ENCODE measurements at places on chromosomes 3 and 15.

DNA sequence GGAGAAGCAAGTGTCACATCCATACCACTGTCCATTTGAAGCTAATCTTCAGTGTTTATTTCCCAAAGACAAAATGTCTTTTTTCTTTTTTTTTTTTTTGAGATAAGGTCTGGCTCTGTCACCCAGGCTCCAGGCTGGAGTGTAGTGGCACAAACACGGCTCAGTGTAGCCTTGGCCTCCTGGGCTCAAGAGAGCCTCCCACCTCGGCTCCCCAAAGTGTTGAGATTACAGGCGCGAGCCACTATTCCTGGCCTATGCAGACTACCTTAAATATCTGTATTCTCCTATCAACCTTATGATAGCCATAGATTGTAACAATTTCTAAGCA lies 27.7 kb upstream of the VPS33B start:
- no peak for DNase-seq

DNA sequence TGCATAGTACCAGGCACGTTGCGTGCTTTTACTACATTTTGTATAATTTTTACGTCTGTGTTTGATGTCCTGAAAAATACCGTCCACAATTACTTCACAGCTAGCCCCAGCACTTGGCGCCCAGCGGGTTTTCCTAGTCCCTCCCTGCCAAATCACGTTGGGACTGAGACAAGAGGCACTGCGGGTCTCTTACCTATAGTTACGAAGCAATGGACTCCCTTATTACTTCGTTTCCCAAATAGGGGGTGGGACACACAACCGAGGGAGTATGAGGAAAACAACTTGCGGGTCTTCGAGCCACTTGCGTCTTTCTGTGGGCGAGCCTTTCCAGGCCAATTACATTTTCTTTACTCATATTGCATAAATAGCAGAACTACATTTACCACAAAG lies 620 bp upstream of the CMSS1 start:
- no peak for DNase-seq

DNA sequence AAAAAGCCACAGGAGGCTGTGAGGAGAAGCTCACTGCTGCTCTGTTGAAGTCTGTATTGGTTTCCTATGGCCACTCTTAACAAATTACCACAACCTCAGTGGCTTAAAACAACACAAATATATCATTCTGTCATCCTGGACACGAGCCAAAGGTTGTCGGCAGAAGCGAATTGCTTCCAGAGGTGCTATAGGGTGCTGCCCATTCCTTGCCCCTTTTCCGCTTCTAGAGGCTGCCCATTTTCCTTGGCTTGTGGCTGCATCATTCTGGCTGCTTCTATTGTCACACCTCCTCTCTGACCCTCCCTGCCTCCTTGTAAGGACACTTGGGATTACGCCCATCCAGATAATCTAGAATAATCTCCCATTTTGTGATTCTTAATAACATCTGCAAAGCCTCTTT lies 6.4 kb upstream of the SACM1L start:
- DNase-seq: no peak

DNA sequence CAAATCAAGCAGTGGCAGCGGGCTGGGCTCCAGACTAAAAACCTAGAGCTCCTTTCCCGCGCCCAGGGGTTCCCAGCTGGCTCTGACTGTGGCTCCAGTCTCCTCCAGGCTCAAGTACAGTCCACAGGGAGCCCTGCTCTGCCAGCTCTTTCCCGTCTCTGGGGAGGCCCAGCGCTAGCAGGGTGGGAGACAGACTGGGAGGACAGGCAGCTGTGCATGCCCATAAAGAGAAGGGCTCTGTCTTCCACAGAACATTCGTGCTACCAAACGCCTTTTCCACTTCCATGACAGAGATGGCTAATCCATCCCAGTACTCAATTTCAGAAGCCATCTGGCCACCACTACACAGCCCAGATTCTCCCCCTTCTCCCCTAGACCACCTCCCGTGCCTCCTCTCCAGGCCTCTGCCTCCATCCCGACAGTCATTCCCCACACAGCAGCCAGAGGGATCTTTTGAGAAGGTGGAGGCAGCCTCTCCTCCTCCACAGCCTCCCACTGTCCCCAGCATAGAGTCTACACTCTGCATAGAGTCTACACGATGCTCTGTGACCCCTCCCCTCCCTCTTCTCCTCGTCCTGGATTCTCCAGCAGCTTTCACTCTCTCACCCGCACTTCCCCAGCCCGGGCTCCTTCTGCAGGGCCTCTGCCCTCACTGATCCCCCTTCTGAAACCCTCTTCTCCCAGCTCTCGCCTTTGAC lies 6.8 kb upstream of the DUSP7 start:
- no peak for DNase-seq

DNA sequence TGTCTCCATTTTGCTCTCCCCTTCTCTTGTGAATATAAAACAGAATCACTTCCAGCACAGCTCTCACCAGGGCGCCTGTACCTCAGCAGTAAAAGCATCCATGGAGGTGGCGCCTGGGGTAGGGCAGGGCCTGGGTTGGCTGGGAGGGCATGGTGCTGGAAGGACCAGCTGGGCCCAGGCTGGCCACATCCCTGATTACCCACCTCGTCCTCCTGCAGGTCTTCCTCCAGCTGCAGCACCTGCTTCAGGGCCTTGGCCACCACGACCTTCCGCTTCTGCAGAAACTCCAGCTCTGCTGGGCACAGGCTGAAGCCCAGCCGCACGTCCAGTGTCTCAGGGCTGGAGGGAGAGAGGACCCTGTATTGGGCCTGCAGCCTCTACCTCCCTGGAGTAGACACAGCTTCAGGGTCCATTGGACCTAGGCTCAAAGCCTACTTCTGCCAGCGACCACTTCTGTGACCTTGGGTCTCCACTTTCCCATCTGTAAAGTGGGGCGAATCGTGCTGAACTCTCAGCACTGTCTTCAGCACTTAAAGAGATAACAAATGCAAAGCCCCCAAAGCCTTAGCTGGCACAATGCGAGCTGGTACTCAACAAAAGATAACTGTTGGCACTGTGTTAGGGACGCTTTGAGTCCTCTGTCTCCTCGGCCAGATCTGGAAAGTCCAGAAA lies 23.8 kb downstream of the PLA2G4E start:
- DNase-seq: no peak

DNA sequence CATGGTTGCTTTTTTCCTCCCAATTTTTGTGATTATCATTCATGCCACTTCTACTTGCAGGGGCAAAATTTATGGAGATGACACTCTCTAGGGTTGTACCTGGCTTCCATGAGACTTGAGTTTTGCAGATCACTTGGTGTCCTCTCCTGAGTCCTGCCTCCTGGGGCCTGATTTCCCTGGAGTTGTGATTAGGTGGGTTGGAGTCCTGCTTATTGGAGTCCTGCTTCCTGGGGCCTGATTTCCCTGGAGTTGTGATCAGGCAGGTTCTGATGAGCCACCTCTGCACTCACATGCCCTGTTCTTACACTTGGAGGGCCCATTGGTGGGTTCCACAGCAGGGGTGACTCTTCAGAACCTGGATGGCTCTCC lies 102.0 kb downstream of the PDCD6IP start:
- no peak for DNase-seq

GRCh38 chr3:96959474-96959873 lies 145.1 kb downstream of the EPHA6 start:
- DNase-seq: no peak

DNA sequence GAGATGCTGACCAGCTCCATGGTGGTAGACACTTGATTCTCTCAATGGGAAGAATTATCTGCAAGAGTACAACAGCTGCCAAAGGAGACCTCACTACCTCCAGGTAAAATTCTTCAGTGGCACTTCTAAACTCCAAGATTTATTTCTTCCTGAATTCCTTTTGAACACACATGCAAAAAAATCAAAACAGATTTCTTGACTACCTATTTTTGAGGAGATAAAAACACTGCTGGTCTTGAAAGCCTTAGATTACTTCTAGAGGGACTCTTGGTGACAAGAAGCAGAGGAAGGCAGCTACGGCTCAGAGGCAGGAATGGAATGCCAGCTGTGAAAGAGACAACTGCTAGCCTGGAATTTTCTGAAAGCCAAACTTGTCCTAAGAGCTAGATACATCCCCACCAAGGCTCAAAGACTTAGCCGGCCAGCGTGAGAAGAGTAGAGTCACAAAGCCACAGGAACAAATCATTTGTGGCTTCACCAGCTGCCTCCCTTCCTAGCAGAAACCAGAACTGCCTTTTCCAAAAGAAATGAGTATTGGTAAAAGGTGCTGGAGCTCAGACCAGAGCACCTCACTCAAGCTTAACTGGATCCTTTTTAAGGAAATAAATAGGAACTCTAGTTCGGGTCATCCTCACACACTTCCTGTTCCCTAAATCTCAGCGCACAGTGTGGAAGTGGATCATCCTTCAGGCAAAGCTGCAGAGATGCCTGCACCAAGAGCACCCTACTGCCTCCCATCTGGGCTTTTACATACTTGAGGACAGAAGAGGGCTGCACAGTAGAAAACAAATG lies 32.6 kb downstream of the CLK3 start:
- DNase-seq: no peak

DNA sequence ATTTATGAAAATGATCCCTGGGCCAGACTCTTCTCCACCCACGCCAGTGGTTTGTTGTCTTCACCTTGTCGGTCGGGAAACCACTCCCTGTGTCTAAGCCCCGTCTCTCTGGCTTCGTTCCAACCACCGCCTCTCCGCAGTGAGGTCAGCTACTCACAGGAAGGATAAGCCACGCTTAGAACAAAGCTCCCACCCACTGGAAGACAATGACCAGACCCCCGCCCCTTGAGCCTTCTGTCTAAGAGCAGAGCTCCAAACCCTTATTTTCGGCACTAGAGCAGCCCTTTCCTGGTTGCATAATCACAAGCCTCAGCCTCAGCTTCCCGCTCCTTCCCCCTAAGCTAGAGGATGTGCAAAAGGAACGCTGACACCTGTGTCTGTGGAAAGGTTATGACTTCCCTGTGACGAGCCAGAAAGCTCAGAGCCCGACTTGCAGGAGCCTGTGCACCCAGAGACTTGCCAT lies 114.9 kb upstream of the MEF2A start:
- DNase-seq: no peak

DNA sequence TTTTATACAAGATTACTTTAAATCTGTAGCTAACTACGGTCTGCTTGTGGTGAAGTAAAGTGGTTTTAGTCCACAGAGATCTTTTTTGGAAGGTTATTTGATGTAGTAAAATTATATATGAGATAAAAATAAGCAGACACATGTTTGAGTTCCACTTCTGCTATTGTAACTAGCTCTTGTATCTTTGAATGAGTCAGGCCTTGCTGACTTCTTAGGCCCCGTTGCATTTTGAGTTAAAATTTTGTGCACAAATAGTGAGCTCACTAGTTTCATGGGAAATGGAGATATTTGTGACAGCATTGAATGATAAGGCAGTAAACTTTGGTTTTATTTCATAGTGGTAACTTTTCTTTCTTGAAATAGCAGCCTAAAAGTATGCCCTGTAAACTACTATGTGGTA lies 42.6 kb downstream of the ARIH1 start:
- no peak for DNase-seq

DNA sequence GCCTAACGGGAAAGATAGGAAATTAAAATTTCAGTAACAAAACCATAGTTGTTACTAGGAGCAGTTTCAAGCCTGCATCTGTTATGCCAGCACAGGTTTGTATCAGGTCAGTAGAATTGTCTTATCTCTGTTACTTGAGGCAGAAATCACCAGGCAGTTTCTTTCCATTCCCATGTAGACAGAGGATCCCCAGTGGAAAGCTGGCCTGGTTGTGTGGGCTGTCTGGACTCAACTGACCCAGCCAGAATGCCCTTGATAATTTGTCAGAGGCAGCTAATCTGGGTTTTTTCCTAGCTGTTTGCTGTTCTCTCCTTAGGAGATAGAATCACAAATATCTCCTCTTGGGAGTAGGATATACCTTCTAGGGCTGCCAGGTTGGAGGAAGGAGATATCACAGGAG lies 1044.7 kb downstream of the IGSF11 start:
- no peak for DNase-seq

DNA sequence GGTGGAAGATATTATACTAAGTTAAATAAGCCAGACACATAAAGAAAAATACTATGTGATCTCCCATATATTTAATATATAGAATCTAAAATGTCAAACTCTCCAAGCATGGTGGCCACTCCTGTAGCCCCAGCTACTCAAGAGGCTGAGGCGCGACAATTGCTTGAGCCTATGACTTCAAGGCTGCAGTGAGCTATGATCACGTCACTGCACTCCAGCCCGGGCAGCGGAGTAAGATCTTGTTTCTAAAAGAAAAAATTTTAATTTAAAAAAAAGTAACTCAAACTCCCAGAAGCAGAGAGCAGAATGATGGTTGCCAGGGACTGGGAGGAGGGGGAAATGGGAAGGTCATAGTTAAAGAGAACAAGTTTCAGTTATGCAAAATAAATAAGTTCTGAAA lies 13.3 kb downstream of the RAB27A start:
- no peak for DNase-seq

DNA sequence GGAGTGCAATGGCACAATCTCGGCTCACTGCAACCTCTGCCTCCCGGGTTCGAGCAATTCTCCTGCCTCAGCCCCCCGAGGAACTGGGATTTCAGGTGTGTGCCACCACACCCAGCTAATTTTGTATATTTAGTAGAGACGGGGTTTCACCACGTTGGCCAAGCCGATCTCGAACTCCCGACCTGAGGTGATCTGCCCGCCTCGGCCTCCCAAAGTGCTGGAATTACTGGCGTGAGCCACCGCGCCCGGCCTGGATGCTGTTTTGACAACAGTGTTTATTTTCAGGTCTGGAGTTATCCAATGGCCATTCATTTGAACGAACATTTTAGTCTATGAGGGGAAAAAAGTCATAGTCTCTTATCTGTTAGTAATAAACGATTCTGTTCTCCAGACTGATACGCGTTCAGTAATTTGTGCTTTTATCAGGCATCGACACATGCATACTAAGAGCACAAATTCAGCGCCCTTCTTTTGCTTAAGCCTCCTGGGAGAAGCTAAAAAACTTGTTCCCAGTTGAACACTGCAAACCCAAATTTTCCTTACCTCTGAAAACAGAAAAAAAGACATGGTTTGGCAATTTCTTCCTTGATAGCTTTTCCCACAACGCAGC lies 1.3 kb downstream of the B3GALNT1 start:
- DNase-seq: no peak

DNA sequence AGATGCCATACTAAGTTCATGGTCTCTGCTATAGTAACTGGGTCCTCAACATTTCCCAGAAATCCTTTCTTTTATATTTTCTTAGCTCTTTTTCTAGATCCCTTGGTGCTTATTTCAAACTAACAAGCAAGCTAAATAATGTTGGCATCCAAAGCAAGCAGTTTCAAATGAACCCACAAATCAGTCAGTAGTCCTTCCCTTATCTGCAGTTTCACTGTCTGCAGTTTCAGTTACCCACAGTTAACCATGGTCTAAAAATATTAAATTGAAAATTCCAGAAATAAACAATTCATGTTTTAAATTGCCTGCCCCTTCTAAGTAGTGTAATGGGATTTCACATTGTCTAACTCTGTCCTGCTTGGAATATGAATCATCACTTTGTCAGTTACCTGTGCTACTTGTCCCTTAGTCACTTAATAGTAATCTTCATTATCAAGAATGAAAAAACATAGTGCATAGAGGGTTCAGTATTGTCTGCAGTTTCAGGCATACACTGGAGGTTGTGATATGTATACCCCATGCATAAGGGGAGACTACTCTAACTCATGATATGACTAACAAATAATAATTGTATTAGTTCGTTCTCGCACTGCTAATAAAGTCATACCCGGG lies 633.7 kb downstream of the MECOM start:
- DNase-seq: no peak

- no peak for DNase-seq
Measured at GRCh38 chr3:129277829-129278271, 820 bp upstream of the HMCES start.
